Left lobe of liver (tissue), 2 donors: ENCODE measurements at places on chromosomes 3 and 15. TPM values are rescaled to one million over a fixed set of nuclear protein-coding genes. Genes with fewer than 3 reads are reported as not detected.

GABPB1 gene
- 6.0 TPM for total RNA-seq

DNA sequence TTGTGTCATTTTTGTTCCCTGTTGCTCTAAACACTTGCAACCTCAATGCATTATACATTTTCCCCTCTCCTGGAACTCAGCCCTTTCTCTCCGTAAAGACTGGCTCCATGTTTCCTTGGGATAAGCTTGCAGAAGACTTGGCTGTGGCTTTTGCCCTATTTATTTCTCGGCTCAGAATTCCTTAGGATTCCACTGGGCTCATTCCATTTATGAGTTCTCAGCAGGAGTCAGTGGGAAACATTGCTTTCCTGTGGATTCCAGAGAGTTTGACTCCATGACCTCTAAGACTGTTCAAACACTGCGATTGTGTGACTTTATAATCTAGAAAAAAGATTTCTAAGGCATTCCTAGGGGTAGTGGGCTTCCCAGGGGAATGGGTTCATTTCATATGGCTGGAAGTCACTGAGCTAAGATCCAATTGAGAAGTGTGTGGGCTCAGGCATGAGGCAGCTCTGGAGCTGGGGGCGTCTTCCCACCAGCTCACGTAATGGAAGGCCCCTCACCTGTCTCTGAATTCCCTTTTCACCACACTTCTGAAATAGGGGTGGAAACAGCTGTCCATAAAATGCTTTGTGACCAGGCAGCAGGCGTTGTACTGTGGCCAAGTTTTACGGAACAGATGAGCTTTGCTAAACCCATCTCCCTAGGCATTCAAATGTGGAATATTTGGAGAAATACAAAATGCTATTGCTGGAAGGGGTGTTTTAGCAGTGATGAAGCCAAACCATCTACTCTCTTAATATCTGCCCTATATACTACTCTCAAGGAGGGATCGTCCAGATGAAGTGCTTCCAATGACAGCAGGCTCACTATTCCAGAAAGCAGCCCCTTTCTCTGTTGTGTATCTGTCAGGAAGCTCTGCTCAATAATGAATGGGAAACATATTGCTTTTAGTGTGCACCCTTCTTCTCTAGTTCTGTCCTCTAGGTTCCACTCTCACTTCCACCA, 91.8 kb upstream of the BCL6 start:
- no peak for DNase-seq

ASB14 gene
- total RNA-seq: not detected

DNA sequence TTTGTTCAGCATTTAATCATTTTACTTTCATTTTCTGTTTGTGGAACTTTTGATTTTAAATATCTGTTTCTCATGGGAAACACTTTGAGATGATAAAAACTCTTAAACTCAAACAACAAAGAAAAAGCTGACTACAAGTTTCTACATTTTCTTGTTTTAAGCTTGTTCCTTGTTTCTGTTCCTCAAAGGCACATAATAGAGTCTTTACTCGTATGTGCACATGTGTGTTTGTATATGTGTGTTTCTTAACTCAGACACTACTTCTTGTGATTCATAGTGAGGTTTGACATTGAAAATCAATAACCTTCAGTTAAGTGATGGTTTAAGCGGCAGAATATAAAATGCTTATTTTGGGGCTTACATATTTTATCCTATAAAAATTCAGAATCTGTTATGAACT, 786.7 kb upstream of the EPHA6 start:
- DNase-seq: no peak

SLC9C1 gene
- not detected for total RNA-seq

- no peak for DNase-seq
These were observed 83.1 kb downstream of the PGPEP1L start for GRCh38 chr15:98924401-98925049.

- DNase-seq: peak; percentile 67
These were observed 27.6 kb upstream of the FOXP1 start for GRCh38 chr3:71611099-71611498.
